ENCODE measurements at places on chromosomes 11 and 22.
A peak's percentile ranks its signal among the peaks of the same experiment; 100 is the strongest.

- no peak for DNase-seq
These were observed 26.2 kb upstream of the LDLRAD3 start for GRCh38 chr11:35917676-35918075.

- peak; percentile 25 for DNase-seq
These were observed 171.7 kb downstream of the DBX1 start for GRCh38 chr11:19988598-19988997.

DNA sequence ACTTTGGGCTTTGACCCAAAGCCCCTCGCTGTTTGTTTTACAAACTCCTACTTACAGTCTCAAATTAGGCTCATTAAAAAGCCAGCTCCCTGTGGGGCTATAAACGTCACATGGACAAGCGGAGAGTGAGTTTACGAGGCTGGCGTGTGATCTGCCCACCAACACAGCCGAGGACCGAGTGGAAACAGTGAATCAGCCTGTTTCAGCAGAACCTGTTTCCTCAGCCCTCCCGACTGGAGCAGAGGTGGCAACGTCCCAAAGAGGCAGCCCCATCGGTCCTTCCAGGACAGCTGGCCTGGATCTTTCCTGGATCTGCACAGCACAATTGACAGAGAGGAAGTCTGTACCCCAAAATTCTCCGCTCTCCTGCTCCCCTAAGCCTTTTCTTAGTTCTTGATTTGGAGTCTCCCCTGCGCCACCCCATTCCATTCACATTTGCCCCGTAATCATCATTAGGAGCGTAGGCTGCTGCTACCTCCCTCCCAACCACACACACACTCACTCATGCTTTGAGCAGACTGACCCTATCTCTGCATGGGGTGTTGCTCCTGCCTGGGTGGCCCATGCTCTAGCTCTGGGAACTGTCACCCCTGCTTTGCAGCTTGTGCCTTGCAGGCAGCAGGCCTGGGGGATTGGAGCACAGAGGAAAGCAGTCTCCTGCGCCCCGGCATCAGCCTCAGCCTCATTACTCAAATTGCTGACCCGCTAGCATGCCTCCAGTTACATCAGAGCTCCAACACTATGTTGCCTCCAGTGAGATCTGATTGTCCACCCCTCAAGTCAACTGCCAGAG lies 117.8 kb downstream of the NAT10 start:
- DNase-seq, result peak; percentile 91

DNA sequence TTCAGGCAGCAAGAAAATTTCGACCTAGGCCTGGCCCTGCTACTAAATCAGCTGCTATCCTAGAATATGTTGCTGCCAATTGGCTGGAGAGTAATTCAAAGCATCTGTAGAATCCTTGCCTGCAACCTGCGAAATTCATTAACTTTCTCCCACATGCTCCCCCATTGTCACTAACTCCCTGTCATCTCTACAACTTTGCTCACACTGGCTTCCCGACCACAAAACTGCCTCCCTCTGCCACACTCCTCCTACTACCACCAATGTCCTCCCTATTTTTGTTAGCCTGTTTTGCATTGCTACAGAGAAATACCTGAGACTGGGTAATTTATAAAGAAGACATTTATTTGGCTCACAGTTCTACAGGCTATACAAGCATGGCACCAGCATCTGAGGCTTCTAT lies 570.6 kb downstream of the INSC start:
- DNase-seq, result no peak

DNA sequence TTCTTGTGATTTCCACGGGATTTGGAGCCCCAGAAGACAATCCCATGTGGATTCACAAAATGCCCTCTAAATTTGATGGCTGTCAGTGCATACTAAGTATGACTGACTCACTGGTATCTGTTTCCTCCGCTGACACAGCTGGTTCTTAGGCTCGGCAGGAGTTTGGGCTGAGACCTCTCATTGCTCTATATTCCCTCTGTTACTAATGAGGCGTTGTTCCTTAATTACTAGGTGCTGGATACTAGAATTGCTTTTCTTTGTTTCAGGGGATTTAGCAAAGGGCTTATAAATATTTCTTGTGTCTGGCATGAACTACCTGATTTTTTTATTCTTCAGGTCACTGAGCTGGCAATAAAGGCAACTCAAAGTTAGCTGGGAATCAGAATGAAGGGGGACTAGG lies 53.2 kb upstream of the EHF start:
- no peak for DNase-seq

DNA sequence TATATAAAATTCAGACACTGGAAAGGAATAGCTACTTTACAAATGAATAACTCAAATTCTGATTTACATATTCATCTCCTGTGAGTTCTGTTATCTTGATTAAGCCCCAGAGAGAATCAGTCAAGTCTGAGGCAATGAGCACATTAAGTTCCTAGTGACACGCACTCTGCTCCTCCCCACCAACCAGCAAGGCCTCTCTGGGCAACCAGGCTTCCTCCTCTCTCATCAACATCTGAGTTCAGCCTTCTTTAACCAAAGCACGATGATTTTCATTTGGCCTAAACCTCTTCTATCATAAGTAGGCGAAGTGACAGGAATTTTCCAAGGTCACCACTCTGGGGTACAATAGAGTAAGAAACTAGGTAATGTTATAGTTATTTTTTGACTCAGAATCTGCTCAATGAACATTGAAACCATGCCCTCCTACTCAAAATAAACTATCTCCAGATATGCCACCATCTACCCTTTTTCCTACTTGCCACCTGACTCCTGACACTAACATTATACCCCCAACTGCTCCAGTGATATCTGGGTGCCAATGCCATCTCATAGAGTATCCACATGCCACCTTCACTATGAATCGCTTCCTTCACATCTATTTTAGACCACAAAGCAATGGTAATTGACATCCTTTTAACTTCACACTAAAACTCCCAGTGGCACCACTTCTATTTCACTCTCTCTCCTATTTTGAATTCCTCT lies 114.8 kb downstream of the FAM76B start:
- no peak for DNase-seq

- DNase-seq, result no peak
These were observed 23.1 kb downstream of the LRFN4 start for GRCh38 chr11:66879999-66880398.
